GM04503 (cell line): ENCODE measurements at places on chromosomes 2 and 18.

DNA sequence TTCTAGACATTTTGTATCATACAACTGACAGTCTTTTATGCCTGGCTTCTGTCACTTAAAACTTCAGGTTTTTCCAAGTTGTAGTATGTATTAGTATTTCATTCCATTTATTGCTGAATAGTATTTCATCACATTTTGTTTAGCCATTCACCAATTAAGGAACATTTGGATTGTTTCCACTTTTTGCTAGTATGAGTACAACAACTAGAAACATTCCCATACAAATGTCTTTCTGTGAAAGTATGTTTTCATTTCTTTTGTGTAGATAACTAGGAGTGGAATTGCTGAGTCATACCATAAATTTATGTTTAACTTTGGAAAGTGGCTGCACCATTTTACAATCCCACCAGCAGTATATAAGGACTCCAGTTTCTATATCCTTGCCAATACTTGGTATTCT, 135.9 kb downstream of the ATAD2B start:
- DNase-seq = peak; percentile 74

DNA sequence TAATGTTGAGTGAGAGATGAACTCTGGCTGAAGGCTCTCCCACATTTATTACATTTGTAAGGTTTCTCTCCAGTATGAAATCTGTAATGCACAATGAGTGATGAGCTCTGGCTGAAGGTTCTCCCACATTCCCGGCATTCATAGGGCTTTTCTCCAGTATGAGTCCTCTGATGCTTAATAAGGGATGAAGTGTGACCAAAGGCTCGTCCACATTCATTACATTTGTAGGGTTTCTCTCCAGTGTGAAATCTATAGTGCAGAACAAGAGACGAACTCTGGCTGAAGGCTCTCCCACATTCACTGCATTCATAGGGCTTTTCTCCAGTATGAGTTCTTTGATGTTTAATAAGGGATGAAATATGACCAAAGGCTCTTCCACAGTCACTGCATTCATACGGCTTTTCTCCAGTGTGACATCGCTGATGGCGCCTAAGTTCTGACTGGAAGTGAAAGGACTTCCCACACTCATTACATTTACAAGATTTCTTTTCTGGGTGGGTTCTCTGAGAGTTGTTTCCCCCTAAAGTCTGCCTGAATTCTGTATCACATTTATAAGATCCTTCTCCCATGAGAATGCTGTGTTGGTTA, 10.2 kb downstream of the ZNF514 start:
- DNase-seq = no peak

GRCh38 chr2:223971-224760, 39.7 kb downstream of the SH3YL1 start:
- DNase-seq = no peak

DNA sequence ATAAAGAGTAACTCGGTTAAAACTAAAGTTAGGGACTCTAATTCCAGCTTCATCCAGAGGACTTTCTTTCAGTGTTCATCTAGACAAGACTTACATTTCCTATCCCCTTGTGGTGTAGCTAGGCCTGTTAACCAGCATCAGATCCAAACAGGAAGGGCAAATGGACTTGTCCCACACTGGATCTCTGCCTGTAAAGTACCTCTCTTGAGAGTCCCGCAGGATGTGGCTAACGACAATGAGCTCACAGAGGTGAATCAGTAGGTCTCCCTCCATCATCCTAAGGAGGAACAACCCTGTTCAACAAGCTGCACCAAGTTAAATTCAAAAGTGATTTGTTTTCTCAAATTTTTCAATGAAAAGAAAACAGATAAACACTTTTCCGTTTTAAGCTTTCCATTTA, 412.3 kb upstream of the RGPD4 start:
- no peak for DNase-seq

DNA sequence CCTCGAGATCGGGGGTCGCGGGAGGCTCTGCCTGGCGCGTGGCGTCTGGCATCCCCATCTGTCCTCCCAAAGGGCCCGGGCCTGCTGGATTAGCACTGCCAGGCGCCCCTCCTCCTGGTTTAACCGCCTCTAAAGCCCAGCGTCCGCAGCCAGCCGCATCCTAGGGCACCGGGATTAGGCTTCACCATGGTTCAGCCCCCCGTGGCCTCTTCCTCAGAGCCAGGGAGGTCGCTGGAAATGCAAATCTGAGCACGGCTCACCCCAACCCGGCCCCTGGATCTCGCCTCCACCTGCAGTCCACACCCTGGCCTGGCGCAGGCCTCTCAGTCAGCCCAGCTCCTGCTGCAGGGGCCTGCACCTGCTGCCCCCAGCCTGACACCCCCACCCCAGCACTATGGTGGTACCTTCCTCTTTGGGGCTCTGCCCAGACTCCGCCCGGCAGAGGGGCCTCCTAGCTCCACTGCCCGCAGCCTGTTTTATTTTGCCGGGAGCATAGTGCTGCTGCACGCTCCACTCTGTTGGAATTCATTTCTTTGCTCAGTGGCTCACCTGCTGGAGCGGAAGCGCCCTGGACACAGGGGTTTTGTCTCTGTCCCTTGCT, 13.2 kb downstream of the PRELID3A start:
- DNase-seq = no peak

- DNase-seq = no peak
Observed at GRCh38 chr18:62807396-62807795, 92.1 kb downstream of the PHLPP1 start.

GRCh38 chr2:20624156-20624883, 26.6 kb downstream of the HS1BP3 start:
- DNase-seq = no peak

- DNase-seq = no peak
Observed at GRCh38 chr2:30177440-30177839, 30.6 kb downstream of the YPEL5 start.

GRCh38 chr2:60230037-60230436, 323.4 kb downstream of the BCL11A start:
- DNase-seq = no peak

GRCh38 chr2:57554348-57554747, 492.3 kb upstream of the VRK2 start:
- DNase-seq = no peak

- DNase-seq = no peak
Observed at GRCh38 chr18:40866968-40867367, 1088.1 kb upstream of the PIK3C3 start.

GRCh38 chr2:237450108-237450507, 36.1 kb upstream of the COL6A3 start:
- DNase-seq = no peak

DNA sequence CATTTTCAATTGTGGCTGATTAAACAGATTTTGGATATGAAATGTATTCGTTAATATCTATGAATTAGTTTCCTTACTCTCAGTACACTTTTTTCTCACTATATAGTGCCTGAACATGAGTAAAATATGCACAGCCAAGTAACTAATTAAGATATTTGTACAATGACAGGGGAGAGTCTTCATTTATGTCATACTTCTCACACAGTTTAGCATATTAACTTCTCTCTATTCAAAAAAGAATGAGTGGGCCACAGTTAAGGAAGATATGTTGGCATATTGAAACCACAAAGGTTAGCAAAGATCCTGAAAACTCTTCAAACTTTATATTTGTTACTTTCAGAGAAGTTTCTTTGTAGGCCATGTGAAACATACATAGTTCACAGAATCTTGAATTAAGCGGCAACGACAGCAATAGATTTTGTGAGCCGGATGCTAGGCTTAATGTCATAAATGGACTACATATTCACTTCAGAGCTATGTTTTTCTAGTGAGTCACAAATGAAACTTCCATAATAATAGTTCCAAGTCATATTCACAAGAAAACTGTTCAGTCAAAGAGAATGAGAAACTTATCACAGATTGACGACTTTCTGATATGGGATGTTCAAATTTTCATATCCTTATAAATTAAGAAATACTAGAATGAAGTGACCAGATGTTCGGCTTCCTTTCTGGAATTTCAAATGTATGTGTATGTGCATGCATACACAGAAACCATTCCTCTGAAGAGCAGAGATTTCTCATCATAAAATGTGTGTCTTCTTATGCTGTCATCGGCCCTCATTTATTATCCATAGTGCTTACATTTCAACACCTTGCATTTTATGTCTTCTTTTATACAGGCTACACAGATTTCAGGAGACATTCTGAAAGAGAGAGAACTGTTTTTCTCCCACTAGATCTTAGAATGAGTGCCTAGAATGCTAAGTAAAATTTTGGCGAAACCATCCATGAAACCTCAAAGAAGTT, 584.0 kb downstream of the SATB2 start:
- DNase-seq = peak; percentile 66

- no peak for DNase-seq
Observed at GRCh38 chr2:191012845-191013681, 908 bp downstream of the STAT1 start.

- no peak for DNase-seq
Observed at GRCh38 chr2:121783180-121783579, 27.7 kb downstream of the TSN start.

- no peak for DNase-seq
Observed at GRCh38 chr2:1977655-1978054, 233.3 kb upstream of the PXDN start.

- DNase-seq = no peak
Observed at GRCh38 chr2:177876950-177877349, 195.6 kb downstream of the PDE11A start.

DNA sequence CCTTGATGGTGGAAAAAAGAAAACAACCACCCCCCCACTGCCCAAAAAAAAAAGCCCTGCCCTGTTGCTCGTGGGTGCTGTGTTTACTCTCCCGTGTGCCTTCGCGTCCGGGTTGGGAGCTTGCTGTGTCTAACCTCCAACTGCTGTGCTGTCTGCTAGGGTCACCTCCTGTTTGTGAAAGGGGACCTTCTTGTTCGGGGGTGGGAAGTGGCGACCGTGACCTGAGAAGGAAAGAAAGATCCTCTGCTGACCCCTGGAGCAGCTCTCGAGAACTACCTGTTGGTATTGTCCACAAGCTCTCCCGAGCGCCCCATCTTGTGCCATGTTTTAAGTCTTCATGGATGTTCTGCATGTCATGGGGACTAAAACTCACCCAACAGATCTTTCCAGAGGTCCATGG, 28.0 kb downstream of the MAL start:
- no peak for DNase-seq

DNA sequence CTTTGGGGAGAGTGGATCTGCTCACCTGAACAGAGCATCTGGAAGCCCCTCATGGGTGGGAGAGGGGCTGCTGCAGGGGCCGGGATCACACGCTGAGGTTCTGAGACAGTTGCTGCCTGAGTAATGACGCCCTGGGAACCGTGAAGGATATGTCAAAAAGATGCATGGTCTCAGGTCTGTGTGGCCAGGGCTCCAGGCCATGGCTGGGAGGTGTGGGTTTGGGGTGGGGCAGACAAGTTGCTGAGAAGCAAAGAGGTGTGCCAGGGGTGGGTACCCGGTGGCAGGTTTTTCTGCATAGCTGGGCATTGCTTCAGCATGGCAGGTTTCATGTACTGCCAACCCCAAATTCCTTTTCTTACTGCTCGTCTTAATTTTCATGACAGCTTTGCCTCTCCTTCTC, 133.5 kb downstream of the RPIA start:
- no peak for DNase-seq

- DNase-seq = no peak
Observed at GRCh38 chr2:74381751-74382150, 1.6 kb upstream of the DCTN1 start.

GRCh38 chr2:28471214-28471613, 24.6 kb upstream of the PLB1 start:
- no peak for DNase-seq

- no peak for DNase-seq
Observed at GRCh38 chr2:145407-145806, 99.1 kb upstream of the FAM110C start.

GRCh38 chr18:37362158-37362890, 203.3 kb downstream of the CELF4 start:
- no peak for DNase-seq

GRCh38 chr2:206259376-206260187, 14.9 kb upstream of the ZDBF2 start:
- no peak for DNase-seq

GRCh38 chr2:46073540-46074046, 223.6 kb upstream of the EPAS1 start:
- peak; percentile 98 for DNase-seq

DNA sequence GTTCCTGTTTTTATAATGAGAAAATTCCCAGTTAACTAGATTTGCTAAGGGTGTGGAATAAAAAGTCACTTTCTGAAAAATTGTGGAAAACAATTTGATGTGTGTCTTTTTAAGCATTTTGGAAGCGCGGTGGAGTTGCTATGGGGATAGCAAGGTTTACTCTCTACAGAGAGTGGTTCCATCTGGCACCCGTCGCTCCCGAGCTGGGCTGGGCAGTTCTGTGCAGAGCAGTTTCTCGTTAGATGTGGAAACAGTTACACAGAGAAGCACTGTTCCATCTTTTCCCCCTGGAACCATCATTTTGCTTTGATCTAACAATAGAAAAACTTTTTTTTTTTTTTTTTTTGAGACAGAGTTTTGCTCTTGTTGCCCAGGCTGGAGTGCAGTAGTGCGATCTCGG, 17.4 kb downstream of the LDLRAD4 start:
- no peak for DNase-seq

- DNase-seq = no peak
Observed at GRCh38 chr2:235725016-235725489, 231.2 kb downstream of the AGAP1 start.

DNA sequence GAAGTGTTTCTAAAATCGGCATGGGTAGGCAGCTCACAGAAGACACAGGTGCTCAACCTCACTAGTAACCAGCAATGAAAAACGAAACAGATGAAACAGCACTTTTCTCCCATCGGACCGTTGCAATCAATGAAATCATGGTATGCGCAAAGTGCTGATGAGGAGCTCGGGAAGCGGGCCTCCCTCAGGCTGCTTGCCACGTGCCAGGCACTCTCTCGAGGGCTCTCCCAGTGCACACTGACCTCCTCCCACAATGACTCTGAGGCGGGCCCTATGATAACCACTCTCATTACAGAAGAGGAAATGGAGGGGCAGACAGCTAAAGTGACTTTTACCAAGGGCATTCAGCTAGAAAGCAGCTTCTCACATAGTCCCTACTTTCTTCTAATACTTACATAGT, 3.8 kb upstream of the ANKRD23 start:
- no peak for DNase-seq

- no peak for DNase-seq
Observed at GRCh38 chr2:147648471-147648870, 196.4 kb upstream of the ACVR2A start.

GRCh38 chr2:86213056-86213455, 13.8 kb downstream of the MRPL35 start:
- DNase-seq = no peak
